NCI-H2081 treated with DMSO at 0.1 percent for 48 hours (cell line): ENCODE measurements at places on chromosomes 4 and X.

DNA sequence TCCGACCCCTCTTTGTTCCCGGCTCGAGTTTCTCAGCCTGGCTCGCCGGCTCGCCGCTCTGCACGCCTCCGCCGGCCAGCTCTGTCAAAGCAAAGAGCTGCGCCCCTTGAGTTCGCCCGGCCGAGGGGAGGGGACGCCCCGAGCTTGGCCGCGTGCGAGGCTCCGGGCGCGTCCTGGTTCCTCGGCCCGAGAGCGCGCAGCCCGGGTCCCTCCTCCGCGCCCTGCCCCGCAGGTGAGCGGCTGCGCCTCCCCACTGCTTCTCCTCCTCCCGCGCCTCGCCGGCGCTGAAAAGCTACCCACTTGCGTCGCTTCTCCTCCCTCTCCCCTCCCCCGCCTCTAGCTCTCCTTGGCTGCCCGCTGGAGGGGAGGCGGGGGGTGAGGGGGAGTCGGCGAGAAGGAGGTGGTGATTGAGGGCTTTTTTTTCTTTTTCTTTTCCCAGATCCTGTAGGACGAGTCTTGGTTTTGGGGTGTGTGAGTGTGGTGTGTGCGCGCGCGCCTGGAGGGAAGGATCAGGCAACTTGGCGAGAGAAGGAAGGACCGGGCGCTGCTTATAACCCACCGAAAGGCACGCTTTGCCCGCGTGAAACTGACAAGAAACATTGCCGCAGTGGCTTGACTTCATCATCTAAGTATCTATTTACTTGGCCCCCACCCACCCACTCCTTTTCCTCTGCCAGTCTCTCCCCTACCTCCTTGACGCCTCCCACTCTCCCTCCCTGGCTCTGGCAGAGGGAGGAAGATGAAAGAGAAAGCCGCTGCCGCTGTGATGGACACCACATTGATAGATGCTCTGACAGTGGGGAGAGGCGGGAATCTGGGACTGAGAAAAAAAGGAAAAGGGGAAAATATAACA lies at the start of gene LEF1:
LEF1 (minus strand) TSS at position 262 of the 853 bp plus-strand sequence. CDS start 1,165 bp downstream, outside the sequence.
- DNase-seq: peak; percentile 3

DNA sequence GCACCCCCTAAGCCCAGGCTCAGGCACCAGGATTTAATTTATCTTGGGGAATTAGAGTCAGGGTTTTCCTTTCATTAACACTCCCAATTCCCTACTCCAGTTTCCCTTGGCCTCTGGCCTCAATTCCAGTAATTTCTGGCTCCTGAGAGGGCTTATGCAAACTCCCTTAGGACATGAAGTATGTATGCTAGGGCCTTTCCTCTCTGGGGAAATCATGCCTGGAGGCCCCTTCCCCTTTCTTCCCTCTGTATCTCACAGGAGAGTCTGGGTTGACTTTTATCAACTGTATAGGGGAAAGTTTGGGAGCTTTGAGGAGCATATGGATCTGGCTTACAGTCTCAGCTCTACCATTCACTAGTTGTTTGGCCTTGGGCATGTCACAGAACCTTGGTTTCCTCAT lies 169.5 kb downstream of the SHROOM4 start:
- no peak for DNase-seq

DNA sequence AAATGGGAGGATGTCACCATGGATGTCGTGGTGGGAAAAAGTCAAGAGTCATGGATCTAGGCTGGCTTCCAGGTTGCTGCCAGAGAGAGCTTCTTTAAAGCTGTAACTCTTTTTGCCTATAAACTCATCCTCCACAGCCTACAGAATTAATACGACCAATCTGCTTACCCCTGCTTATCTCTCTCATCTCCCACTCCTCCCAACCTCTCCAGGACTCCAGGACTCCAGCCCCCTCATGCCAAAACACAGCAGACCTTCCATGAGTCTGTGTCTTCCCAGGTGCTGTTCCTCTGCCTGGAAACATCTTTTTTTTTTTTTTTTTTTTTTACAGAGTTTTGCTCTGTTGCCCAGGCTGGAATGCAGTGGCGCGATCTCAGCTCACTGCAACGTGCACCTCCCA lies 15.3 kb upstream of the SLC10A4 start:
- DNase-seq: no peak

DNA sequence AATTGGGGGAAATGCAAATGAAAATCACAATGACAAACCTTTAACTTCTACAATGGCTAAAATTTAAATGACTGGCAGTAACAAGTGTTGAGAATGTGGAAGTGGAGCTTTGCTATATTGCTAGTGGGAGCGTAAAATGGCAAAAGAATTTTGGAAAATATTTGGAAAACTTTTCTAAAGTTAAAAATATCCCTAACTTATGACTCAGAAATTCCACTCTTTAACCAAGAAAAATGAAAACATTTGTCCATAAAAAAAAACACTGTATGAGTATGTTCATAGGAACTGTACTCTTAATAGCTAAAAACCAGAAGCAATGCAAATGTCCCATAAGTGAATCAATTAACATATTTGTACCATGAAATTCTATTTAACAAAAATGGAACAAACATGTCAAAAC lies 3.6 kb downstream of the TBCK start:
- no peak for DNase-seq

DNA sequence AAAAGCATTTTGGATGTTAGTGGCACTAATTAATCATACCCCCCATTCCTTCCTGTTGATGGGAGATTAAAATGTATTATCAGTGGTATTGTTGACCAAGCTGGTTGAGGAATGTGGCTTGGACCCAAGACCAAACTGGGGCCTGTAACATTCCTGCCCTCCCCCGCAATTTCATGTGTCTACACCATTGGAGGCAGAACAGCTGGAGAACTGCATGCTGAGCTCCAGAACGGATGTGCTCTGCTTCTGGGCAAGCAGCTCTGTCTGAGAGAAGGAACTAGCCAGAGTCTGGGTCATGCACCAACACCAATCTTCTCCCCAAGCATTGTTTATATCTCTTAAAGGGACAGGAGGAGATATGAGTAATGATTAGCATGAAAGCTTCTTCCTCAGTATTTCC lies 185.5 kb downstream of the CEP135 start:
- no peak for DNase-seq

- no peak for DNase-seq
Measured at GRCh38 chr4:182888891-182889290, 28.3 kb downstream of the DCTD start.

GRCh38 chr4:36363024-36363423 lies 81.6 kb downstream of the DTHD1 start:
- no peak for DNase-seq

DNA sequence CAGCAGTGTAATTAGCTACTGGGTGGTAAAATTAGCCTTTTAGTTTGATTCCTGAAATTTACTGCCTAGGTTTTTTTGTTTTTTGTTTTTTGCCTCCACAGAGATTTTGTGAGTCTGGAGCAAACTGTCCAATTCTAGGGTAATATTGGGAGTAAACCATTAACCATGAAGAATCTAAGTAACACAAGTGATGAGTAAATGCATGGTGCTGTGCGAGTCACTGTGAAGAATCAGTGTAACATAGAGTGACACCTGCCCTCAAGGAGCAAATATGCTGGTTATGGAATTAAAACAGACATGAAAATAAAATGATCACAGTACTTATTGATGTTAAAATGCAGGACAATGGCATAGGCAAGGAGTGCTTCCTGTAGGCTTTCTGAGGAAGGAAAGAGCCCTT lies 60.1 kb downstream of the LRP2BP start:
- no peak for DNase-seq

DNA sequence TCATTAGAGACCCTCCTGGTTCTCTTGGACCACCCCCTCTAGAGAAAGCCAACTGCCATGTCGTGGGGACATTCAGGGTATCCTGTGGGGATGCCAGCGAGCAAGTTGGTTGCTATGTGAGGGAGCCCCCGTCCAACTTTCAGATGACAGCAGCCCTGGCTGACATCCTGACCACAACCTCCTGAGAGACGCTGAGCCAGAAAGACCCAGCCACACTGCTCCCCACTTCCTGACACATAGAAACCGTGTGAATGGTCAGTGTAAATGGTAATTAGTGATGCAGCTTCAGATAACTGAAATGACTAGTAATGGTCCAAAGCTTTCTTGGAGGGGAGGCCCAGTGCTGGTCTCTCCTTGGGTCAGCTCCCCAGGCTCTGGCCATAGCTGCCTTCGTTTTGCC lies 10.8 kb downstream of the CLCN4 start:
- no peak for DNase-seq

- DNase-seq: no peak
Measured at GRCh38 chrX:56797574-56798338, 68.7 kb downstream of the NBDY start.

DNA sequence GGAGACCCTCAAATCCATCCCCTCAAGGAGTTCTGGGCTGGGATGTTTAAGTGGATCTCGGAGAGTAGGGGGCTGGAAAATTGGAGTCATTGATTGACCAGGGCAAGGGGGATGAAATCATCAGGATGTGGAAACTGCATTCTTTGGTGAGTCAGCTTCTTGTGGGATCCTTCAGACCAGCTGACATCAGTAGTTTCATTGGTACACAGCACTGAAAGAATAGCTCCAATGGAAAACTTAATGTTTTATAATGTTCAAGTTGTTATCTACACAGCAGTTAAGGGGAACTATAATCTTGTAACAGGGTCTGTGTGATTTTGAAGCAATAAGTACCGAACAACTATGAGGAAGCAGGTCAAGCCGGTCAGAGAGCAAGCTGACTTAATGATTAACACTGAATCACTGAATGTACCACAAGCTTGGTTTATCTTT lies 506.1 kb downstream of the RPA4 start:
- DNase-seq: no peak

DNA sequence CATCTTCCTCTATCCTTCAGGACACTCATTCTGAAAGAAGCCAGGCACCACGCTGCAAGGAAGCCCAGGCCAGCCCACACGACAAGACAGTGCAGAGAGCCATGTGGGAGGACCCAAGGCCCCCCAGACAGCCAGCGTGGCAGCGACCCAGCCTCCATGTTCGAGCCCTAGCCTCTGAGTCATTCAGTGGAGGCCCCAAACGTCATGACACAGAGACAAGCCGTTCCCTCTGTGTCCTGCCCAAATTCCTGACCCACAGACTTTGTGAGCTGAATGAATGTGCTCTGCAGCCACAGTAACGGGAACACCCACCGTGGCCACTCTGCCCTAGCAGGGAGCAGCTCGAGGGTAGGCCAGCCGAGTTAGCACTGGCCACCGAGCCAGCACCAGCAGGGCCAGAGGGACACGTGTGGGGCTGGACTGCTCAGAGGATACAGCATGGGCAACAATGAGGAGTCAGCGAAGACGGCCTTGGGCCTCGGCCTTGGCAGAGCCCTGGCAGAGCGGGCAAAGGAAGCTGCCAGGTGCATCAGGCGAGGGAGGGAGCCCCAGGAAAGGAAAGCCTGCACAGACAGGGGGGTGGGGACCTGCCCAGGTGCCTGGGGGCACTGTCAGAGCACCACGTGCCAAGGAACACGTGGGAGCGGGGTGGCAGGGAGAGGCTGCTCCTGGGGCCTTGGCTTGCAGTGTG lies 8.6 kb downstream of the BLOC1S4 start:
- no peak for DNase-seq

DNA sequence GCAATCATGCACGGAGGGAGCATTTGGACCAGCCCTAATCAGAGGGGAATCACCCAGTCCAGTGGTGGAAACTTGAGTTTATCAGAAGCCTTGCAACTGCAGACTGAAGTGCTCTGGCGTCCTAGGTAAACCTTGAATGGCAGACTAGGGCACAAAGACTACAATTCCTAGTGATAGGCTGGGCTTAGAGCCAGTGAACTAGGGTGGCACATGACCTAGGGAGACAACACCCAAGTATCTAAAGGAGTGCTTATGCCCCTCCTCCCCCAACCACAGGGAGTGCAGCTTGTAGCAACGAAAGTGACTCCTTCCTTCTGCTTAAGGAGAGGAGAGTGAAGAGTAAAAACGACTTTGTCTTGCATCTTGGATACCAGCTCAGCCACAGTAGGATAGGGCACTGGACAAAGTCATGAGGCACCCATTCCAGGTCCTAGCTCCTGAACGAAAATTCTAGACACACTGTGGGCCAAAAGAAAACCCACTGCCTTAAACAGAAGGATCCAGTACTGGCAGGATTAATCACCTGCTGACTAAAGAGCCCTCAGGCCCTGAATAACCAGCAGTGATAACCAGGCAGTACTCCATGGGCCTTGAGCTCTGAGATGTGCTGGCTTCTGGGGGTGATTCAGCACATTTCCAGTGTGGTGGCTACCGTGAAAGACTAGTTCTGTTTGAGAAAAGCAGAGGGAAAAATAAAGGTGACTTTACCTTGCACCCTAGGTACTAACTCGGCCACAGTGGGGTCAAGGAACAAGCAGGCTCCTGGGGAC lies 58.7 kb upstream of the STARD8 start:
- DNase-seq: no peak

DNA sequence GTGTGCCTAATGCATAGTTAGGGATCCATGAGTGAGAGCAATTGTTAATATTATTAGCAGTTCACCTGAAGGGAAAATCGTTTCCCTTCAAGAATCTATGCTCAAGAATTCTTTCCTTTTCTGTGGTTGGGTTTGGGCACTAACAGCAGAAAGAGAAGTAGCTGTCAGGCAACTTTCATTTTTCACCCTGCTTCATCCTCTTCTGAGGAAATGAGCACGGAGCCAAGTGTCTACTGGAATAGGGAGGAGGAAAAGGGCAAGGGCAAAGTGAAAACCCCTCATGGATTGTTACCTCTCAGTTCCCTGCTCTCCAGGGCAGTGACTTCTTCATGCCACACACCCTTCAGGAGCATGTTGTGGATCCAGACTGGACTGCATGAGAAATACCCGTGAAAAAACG lies 2.6 kb upstream of the HPGDS start:
- DNase-seq: no peak

DNA sequence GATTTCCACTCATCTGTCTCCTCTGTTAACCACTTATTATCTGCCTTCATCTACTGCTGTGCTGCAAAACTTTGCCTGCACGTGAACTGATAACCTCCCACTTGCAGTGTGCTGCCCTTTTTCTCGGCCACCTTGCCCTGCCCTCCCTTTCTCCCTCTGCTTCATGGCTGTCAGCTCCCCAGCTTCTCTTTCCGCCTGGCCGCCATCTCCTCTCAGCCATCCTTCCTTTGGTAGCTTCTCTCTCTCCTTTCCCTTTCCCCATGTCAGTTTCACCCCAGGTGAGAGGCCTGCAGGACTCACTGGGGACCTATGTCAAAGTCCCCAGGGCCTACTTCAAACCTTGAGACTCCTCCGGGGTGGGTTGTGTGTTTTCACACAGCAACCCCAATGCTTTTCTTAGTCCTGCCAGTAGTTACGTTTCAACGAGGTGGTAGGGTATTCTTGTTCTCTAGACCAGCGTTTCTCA lies 6.6 kb downstream of the MSL3 start:
- DNase-seq: no peak

DNA sequence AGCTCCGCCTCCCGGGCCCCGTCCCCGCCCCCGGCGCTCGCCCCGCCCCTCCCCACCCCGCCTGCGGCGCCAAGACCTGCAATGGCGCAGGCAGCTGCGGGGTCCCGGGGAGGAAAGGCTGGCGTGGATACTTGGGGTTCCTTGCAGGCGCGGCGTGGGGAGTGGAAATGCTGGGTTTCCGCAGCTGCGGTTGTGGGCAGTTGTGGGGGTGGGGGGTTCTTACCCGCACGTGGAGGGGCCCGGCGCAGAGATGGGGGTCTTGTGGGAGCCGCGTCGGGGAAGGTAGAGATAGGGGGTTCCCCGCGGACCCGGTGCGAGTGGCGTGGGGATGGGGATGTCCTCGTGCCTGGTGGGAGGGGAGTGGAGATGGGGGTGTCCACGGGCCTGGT lies 680 bp upstream of the ASMTL start:
- DNase-seq: no peak
